Effector memory CD8-positive, alpha-beta T cell (primary cell): ENCODE measurements at places on chromosomes 16 and 17.

- no peak for DNase-seq
Measured at GRCh38 chr16:50884066-50884860, 142.4 kb downstream of the CYLD start.

GRCh38 chr17:61330174-61331150 is 69.2 kb upstream of the TBX2 start:
- no peak for DNase-seq

DNA sequence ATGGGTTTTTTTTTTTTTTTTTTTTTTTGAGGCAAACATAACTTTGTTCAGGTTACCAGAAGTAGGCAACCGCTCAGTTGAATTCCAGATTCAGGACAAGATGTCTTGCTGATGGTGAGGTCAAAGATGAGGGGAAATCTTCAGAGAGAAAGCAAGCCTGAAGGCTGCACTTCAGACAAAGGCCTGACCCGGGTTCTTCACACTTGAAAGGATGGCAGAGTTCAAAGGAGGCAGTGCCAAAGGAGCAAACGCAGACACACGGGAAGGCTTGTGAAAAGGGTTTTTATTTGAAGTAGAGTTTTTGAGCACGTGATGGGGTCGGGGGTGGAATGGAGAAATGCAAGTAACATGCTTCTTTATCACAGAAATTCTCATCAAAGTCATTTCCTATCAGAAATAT is 960.2 kb upstream of the EEF2KMT start:
- no peak for DNase-seq

GRCh38 chr17:12342609-12343435 is 322.1 kb downstream of the MAP2K4 start:
- DNase-seq, result no peak

GRCh38 chr17:33695431-33695830 is 402.3 kb upstream of the ASIC2 start:
- no peak for DNase-seq
